Adrenal gland (tissue), 19 donors: ENCODE measurements at places on chromosomes 6 and 20. TPM values are rescaled to one million over a fixed set of nuclear protein-coding genes. Genes with fewer than 3 reads are reported as not detected.
A peak's percentile ranks its signal among the peaks of the same experiment; 100 is the strongest.

UNC5CL gene
- 0.54 TPM for total RNA-seq

- H3K27ac ChIP-seq = no peak overlapping the region
- H3K36me3 ChIP-seq = no peaks in the 10 kb centered on the region
- H3K4me3 ChIP-seq = no peak overlapping the region
- H3K4me1 ChIP-seq = peaks cover 6% of the 10 kb centered on the region
- H3K27me3 ChIP-seq = no peaks in the 10 kb centered on the region
- DNase-seq = no peak
Measured at GRCh38 chr6:7833751-7834070, 76.9 kb downstream of the TXNDC5 start.

DNA sequence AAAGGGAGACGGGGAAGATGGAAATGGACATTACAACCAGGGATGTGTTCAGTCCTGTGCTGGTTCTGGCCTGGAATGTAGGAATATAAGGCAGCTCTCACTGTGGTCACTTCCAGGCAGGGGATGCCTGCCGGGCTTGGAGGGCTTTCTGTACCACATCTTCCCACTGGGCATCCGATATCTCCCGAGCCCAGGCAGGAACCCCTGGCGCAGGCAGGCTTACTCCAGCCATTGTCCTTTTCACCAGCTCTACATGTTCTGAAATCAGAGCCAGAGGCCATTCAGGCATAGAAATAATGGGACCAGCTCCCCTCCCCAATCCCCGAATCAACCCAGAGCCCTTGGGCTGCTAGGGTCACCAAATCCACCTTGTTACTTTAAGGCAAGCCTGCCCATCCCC, 1.4 kb downstream of the MEA1 start:
- H3K27ac ChIP-seq = no peak overlapping the region
- H3K4me1 ChIP-seq = peaks cover 24% of the 10 kb centered on the region
- no peaks in the 10 kb centered on the region for H3K36me3 ChIP-seq

- DNase-seq = no peak
- H3K36me3 ChIP-seq = no peaks in the 10 kb centered on the region
- H3K27ac ChIP-seq = no peak overlapping the region
- H3K27me3 ChIP-seq = no peaks in the 10 kb centered on the region
- no peak overlapping the region for H3K4me3 ChIP-seq
Measured at GRCh38 chr6:71476371-71476770, 187.8 kb downstream of the OGFRL1 start.

DNA sequence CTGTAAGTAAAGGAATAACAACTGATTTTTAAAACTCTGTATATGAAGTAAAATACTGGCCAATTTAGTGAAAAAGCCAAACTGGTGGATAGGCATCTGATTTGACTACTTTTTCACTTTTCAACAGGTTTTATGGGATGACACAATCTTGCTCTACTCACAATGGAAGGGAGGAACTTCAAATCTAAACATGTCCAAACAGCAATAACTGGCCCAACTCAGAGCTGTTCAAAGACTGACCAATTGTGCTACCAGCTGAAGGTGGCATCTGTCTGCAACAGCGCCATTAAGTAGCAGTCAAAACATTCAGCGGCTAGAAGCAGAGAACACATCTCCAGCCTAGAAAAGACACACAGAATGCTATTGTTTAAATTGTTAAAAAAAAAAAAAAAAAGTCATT, 44.6 kb downstream of the SESN1 start:
- no peak overlapping the region for H3K4me3 ChIP-seq
- no peak overlapping the region for H3K27ac ChIP-seq
- H3K27me3 ChIP-seq = no peaks in the 10 kb centered on the region

GRCh38 chr20:53215166-53215565, 243.0 kb downstream of the TSHZ2 start:
- H3K4me1 ChIP-seq = peaks cover 10% of the 10 kb centered on the region

- peaks cover 9% of the 10 kb centered on the region for H3K4me1 ChIP-seq
- DNase-seq = no peak
- H3K36me3 ChIP-seq = no peaks in the 10 kb centered on the region
- no peaks in the 10 kb centered on the region for H3K27me3 ChIP-seq
Measured at GRCh38 chr6:39370390-39370789, 47.9 kb upstream of the KCNK16 start.

- peaks cover 41% of the 10 kb centered on the region for H3K4me1 ChIP-seq
- no peak overlapping the region for H3K27ac ChIP-seq
- H3K36me3 ChIP-seq = no peaks in the 10 kb centered on the region
- no peaks in the 10 kb centered on the region for H3K27me3 ChIP-seq
Measured at GRCh38 chr6:40999569-40999968, 39.5 kb downstream of the UNC5CL start.

SNAP25 gene
- total RNA-seq = 18.3 TPM

GRCh38 chr6:114718716-114719270, 376.0 kb upstream of the HS3ST5 start:
- DNase-seq = no peak
- no peak overlapping the region for H3K4me3 ChIP-seq
- no peaks in the 10 kb centered on the region for H3K36me3 ChIP-seq
- no peaks in the 10 kb centered on the region for H3K4me1 ChIP-seq
- H3K27me3 ChIP-seq = no peaks in the 10 kb centered on the region

- peaks cover 21% of the 10 kb centered on the region for H3K36me3 ChIP-seq
- no peaks in the 10 kb centered on the region for H3K27me3 ChIP-seq
- no peak overlapping the region for H3K27ac ChIP-seq
- H3K4me1 ChIP-seq = no peaks in the 10 kb centered on the region
- DNase-seq = no peak
Measured at GRCh38 chr6:136703331-136703865, 88.9 kb downstream of the MAP3K5 start.

- DNase-seq = no peak
- H3K36me3 ChIP-seq = no peaks in the 10 kb centered on the region
- H3K27me3 ChIP-seq = no peaks in the 10 kb centered on the region
- no peak overlapping the region for H3K4me3 ChIP-seq
Measured at GRCh38 chr20:59806578-59806975, 126.9 kb downstream of the SYCP2 start.

DNA sequence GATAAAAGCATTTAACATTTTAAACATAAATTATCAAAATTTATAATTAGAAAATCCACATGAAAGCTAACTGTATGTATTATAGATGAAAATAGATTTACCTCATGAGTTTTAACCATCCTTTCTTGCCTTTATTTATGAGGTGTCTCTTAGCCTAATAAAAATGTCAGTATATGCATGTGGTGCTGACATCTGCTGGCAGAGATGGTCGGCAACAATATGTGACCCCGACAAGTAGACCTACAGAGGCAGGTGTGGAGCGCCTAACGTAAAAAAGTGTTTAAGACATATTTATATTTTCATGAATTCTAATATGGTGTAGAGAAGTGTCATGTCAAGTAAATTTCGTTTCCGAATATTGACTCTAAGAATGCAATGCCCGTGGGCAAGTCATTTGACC, 149.0 kb upstream of the FUT9 start:
- H3K4me1 ChIP-seq = no peaks in the 10 kb centered on the region
- no peak overlapping the region for H3K4me3 ChIP-seq
- H3K36me3 ChIP-seq = no peaks in the 10 kb centered on the region
- no peaks in the 10 kb centered on the region for H3K27me3 ChIP-seq
- no peak overlapping the region for H3K27ac ChIP-seq

DNA sequence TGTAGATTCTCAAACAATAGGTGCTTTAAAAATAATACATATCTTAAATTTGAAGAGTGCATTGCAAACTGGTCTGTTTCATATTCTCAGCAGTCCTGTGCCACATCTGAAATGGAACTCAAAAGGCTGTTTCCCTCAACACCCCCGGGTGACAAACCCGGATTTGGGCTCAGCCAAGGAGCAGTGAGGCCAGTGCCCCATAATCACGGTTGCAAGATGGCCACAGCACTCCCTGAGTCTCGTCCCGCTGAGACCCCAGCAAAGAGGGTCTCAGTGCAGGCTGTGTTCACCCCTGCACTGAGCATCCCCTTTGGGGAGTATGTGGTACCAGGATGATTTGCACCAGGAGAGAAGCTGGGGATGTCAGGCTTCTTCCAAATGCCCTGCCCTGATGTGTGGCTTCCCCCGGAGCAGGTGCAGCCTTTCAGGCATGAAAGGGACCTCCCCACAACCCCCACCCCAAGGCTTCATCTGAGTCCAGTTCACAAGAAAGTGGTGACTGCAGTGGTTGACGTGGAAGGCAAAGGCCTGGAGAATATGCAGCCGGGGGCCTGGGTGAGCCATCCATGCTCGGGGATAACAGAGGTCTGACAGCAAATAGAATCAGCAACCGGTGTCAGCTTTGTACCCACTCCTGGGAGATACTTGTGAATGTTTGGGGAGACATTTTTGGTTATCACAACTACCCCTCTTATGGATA, 202.9 kb downstream of the SYNDIG1 start:
- no peaks in the 10 kb centered on the region for H3K27me3 ChIP-seq
- no peak for DNase-seq
- no peak overlapping the region for H3K27ac ChIP-seq
- H3K4me3 ChIP-seq = no peak overlapping the region
- no peaks in the 10 kb centered on the region for H3K36me3 ChIP-seq
- H3K4me1 ChIP-seq = no peaks in the 10 kb centered on the region

DNA sequence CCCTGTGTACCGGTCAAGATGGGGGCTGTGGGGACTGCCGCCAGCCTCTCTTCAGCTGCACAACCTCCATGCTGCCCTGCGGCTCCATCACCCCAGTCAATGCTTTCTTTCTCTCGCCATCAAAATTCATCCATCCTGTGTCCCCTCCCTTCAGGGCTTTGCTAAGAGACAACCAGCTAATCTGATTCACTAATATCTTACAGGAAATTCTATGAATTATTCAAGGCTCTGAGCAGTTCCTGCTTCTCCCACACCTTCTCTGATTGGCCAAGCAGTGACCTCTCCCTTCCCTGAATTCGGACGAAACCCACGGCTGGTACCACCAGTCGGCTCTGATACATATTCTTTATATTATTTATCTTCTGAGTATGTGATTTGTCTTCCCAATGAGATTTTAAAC, 13.8 kb downstream of the ITPR3 start:
- H3K27me3 ChIP-seq = no peaks in the 10 kb centered on the region
- no peak for DNase-seq
- H3K4me3 ChIP-seq = no peak overlapping the region
- no peaks in the 10 kb centered on the region for H3K36me3 ChIP-seq

GRCh38 chr6:159249128-159249527, 79.9 kb downstream of the FNDC1 start:
- H3K27ac ChIP-seq = no peak overlapping the region
- no peak for DNase-seq
- H3K4me1 ChIP-seq = no peaks in the 10 kb centered on the region

DNA sequence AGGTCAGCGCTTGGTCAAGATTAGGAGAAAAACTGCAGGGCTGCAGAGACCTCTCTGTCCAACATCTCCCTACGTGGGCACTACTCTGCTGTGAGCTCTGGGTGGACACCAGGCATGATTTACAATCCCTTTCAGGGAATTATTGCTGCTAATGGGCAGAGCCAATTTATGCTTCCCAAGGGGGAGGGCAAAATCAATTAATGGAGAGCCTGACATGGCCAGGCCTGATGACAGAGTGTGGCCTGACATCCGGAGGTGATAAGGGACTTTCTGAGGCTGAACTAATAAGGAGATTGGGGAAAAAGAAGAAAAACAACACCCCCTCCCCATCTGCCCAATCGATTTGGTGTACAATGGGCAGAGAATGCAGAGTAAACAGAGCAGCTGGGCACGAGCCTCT, 5.0 kb upstream of the KCNK16 start:
- H3K4me1 ChIP-seq = no peaks in the 10 kb centered on the region
- DNase-seq = no peak
- no peak overlapping the region for H3K27ac ChIP-seq
- no peak overlapping the region for H3K4me3 ChIP-seq
- no peaks in the 10 kb centered on the region for H3K36me3 ChIP-seq
- no peaks in the 10 kb centered on the region for H3K27me3 ChIP-seq

DNA sequence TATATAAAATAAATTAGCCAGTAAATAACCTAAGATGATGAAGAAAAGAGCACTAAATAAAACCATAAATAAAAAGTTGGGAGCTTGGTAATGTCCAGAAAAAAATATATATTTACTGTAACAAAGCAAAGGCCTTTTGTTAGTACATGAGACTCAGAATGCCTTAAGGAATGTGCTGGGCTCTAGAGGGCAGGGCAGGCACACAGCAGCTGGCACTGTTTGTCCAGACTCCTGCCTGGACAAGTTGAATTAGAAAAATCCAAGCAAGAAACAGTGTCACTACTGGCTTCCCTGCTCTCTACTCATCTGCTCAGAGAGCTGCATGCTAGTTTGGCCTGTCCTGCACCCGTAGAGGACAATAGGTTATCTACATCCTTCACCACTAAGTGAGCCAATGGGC, 8.8 kb downstream of the DEFB129 start:
- DNase-seq = peak; percentile 16
- H3K4me1 ChIP-seq = no peaks in the 10 kb centered on the region
- H3K4me3 ChIP-seq = no peak overlapping the region
- no peaks in the 10 kb centered on the region for H3K36me3 ChIP-seq

DNA sequence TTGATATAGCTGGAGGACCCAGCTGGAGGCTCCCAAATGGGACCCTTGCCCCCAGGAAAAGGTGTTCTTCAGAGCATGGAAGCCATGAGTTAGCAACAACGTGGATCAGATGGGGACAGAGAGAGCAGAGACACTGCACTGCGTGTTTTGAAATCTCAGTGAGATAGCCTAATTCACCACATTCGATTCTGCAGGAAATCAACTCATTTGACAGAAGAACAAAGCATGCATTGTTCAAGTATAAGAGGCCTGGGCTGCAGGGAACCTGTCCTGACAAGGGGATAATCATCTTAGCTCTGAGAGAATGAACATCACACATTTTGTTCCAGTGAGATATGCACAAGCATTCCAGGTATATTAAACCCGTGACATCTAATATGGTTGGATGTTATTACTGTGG, 450.2 kb downstream of the CDH26 start:
- no peaks in the 10 kb centered on the region for H3K27me3 ChIP-seq
- H3K4me1 ChIP-seq = no peaks in the 10 kb centered on the region

DNA sequence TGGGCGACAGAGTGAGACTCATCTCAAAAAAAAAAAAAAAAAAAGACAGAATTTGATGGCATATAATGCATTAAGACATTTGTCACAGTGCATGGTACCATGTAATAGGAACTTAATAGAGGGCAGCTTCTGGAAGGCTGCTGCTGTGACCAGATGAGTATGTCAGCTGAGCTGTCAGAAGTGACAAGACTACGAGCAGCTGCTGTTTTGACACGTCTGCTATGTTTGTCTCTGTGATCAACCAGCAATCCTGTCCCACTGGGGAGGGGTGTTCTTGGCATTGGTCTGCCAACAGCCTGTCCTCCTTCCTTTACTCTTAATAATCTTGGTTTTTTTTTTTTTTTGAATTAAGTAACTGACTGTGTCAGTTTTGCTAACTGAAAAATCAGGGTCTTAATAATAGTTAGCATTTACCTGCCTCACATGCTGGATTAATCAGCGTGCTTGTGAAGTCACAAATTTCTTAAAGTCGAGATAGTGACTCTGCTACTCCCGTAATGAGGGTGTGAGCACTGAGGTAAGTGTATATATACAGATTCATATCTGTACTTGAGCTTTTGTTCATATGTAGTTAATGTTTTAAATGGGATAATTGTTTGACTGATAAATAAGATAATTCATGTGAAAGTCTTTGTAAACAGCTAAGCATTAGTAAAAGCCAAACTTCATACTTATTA, 152.4 kb downstream of the BMP2 start:
- no peak overlapping the region for H3K4me3 ChIP-seq
- DNase-seq = no peak
- H3K36me3 ChIP-seq = no peaks in the 10 kb centered on the region
- H3K4me1 ChIP-seq = no peaks in the 10 kb centered on the region
